Natural killer cell treated with Interleukin-12 subunit alpha and Interleukin-12 subunit beta and Interleukin-15 and Interleukin-18, amount 100 ng/mL, for 72 hours (primary cell): ENCODE measurements at places on chromosomes 1 and 21. TPM values are rescaled to one million over a fixed set of nuclear protein-coding genes. Genes with fewer than 3 reads are reported as not detected.

The LCE1A gene
- not detected for total RNA-seq

The PTPRC gene
- total RNA-seq: 334 TPM

The SPRR1A gene
- total RNA-seq: not detected

The TPTE gene
- not detected for total RNA-seq

The KCNT2 gene
- not detected for total RNA-seq

The CHODL gene
- total RNA-seq: 0.26 TPM

The GIPC2 gene
- not detected for total RNA-seq

The ALPL gene
- total RNA-seq: not detected

GRCh38 chr1:213335084-213335483 lies 284.0 kb downstream of the RPS6KC1 start:
- DNase-seq: no peak

DNA sequence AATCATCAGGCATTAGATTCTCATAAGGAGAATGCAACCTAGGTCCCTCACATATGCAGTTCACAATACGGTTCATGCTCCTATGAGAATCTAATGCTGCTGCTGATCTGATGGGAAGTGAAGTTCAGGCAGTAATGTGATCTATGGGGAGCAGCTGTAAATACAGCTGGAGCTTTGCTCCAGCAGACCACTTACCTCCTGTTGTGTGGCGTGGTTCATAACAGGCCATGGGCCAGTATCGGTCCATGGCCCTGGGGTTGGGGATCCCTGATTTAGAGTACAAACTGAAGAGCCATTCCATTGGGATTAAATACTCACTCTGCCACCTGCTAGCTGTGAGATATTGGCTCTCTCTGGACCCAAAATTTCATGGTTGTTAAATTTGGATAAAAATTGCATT lies 244.6 kb upstream of the POGK start:
- no peak for DNase-seq

GRCh38 chr1:19872190-19872589 lies 10.0 kb upstream of the OTUD3 start:
- DNase-seq: no peak

DNA sequence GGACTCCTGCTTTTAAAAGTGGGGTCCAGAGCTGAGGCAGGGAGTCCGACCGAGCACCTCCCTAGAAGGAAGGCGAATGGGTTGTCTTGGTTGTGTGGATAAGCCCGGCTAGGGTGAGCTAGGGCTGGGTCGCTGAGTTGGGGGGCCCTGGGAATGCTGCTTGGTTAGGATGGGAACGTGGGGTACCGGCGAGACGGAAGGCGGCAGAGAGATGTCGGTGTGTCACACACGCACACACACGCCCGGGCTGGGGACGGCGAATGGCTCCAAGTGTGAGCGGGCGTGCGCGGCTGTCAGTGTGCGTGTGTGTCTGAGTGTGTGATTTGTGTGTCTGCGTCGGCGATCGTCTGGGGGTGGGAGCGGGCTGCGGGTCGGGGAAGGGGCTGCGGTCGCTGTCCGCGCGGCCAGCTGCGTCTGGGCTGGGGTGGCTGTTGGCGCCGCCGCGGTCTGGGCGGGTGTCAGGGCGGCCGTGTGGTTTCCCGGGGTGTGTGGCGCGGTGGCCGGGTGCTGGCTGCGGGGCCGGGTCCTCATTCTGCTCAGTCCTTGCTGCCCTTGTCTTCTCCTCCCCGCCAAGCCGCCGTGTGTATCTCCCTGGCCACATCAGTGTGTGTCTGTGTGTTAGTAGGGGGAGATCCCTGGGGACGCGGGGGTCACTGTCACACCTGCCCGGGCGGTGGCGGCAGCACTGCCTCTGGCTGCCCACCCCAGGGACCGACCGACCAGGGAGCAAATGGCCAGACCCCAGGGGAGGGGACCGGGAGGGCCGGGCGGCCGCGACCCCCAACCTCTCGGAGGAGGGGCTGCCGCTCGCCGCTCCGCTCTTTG lies 1.1 kb downstream of the EFNA3 start:
- peak; percentile 58 for DNase-seq

- no peak for DNase-seq
Observed at GRCh38 chr1:159829822-159830465, 3.3 kb downstream of the SLAMF8 start.

GRCh38 chr1:20302108-20302471 lies 11.4 kb downstream of the VWA5B1 start:
- no peak for DNase-seq

DNA sequence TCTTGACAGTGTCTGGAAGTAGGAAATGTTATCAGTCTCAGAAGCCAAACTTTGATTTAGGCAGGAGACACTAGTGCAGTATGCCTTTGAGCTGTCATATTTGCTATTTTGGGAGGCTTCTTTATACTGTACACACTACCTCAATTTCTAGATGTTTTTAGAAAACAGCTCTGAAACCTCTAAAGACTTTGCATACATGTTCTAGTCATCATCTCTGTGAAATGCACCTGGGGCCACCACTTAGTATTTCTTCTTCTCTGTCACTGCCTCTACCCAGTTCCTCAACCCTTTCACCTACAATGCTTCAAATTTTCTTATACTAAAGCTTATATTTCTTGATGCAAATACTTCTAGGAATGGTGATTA lies 29.1 kb upstream of the PLA2G4A start:
- no peak for DNase-seq

GRCh38 chr1:30799233-30799511 lies 41.6 kb upstream of the LAPTM5 start:
- no peak for DNase-seq

DNA sequence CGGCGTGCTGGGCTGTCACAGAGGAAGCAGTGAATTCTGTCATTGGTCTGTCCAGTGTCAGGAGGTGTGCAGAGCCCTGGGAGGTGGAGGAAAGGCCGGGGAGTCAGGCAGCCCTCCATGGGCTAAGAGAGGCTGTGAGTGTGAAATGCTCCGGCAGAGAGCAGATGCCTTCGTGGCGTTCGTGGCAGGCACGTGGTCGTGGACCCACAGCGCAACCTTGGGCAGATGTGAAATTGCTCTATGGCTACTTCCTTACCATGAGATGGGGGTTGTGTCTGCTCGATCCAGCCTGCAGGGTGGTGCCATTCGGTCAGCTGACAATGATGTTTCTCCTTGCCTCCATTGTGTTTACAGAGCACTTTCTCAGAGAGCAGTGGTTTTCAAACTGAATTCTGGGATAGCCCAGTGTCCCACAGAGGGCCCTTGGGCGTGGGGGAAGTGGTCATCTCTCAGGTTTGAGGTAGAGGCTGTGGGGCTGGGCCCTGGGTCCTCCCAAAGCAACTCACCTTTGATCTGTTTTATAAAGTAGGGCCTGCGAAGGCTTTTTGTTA lies 27.9 kb downstream of the TNFRSF1B start:
- DNase-seq: no peak
